ENCODE measurements at places on chromosomes 1 and 21. TPM values are rescaled to one million over a fixed set of nuclear protein-coding genes. Genes with fewer than 3 reads are reported as not detected.

The STRIP1 gene
- 48.3 TPM for total RNA-seq

The SERPINC1 gene
- total RNA-seq, result 0.07 TPM

The COA7 gene
- total RNA-seq, result 18.9 TPM

The SPATA1 gene
- 0.46 TPM for total RNA-seq

The TGFB2 gene
- 56.9 TPM for total RNA-seq

The GPR89A gene
- 18.5 TPM for total RNA-seq

The ZNF683 gene
- not detected for total RNA-seq

The ZNF687 gene
- 12.5 TPM for total RNA-seq

The CRYBG2 gene
- total RNA-seq, result not detected

The NR0B2 gene
- total RNA-seq, result not detected

The NAV1 gene
- 115 TPM for total RNA-seq

The ERI3 gene
- 58.5 TPM for total RNA-seq

The LRRC7 gene
- not detected for total RNA-seq

The CHRM3 gene
- 0.03 TPM for total RNA-seq

The SPRR2E gene
- not detected for total RNA-seq

The NR5A2 gene
- under 0.01 TPM for total RNA-seq

The LRIG2 gene
- 17.8 TPM for total RNA-seq

The PRDM16 gene
- 11.6 TPM for total RNA-seq

The S100A12 gene
- not detected for total RNA-seq

The IVL gene
- not detected for total RNA-seq

The DMRTA2 gene
- 0.46 TPM for total RNA-seq

The GPA33 gene
- total RNA-seq, result not detected

The MTX1 gene
- total RNA-seq, result 29.9 TPM

The AADACL3 gene
- total RNA-seq, result not detected

The ERO1B gene
- total RNA-seq, result 4.2 TPM

The CD244 gene
- total RNA-seq, result not detected

The GUCA2B gene
- total RNA-seq, result not detected

The ZNF697 gene
- total RNA-seq, result 14.5 TPM

All from smooth muscle cell of the pulmonary artery (primary cell).